ENCODE measurements at places on chromosomes 6 and 20.

DNA sequence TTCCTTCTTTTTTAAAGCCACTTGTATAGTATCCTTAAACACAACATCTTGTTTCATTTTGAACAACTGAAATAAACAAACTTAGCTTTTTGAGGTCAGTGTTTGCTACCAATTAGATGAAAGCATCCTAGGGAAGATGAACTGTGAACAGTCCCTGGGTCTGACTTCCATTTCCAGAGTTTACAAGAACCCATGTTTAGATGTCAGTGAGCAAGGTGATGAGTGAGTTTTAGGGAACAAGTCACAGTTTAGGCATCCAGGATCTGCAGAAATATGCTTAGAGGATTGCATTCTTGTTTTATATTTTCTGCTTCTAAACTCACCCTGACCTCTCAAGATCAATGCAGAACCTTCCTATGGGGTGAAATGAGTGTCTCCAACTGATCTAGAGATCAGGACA is 3.0 kb downstream of the ZC2HC1B start:
- DNase-seq, result no peak

GRCh38 chr20:37521061-37521771 is at the start of gene NNAT:
TSS of gene NNAT (plus strand) at chr20:37521250. CDS start at chr20:37521332, 82 bp downstream.
- DNase-seq, result no peak

DNA sequence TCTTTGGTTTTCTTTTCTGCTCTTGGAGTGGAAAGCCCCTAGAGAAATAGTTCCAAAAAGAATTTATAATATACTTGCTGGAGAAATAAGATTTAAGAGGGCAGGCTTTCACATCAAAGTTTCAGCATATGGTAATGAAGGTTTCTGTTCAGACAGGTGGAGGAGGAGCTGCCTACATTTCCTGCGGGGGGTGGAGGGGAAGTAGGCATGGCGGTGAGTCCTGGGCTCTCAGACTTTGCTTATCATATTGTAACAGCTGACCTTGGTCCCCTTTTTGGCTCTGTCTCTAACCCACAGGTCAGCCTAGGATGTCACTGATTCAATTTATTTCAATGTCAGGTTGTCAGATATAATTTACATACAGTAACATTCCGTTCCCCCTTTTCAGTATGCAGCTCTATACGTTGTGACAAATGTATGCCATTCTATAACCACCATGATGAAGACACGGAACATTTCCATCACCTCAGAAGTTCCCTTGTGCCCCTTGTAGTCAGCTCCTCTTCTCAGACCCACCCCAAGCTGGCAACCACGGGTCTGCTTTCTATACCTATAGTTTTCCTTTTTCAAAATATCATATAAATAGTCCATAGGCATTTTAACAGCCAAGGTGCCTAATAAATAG is 77.6 kb upstream of the GGTLC1 start:
- peak; percentile 7 for DNase-seq

DNA sequence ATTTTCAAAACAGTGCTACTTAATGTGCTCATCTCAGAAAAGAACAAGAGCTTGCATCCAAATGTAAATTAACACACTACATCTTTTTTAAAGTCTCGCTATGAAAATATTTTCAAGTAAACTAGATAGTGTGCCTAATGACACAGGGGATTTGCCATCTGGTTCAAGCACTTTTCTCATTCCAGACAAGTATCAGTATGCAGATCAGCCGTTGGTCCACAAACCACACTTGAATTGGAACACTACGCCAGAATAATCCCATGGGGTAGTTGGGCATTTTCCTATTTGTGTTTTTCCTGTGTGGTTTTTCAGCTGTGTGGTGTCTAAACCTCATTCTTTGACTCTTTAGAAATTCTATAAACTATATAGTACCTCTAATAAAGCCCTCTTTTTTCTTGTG is 256.2 kb downstream of the EPHA7 start:
- DNase-seq, result no peak

- no peak for DNase-seq
Observed at GRCh38 chr20:1895674-1896483, 672 bp downstream of the SIRPA start.

DNA sequence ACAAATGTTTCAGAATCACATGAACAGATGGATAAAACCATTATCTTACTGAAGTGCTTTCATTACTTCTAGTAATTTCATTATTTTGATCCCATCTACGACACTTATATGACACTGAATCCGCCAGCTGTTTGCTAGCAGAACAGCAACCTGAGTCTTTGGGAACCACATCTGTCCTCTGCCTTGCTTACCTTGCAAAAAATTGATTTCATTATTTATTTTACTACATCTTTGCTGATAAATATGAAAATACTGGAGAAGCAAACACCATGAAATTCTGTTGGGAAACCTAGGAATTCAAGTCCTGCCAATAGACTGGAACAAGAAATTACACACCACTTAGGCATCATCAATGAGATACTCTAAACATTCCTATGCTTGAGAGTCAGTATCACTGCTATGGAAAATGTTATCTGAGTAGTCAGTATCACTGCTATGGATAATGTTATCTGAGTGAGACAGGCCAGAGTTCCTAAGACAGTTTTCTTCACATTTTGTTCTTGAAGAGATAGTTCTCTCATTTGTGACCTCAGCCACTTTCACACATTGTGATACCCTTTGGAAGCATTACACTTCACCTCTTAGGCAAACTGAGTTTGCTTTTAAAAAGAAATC is 91.9 kb downstream of the PDE10A start:
- no peak for DNase-seq

DNA sequence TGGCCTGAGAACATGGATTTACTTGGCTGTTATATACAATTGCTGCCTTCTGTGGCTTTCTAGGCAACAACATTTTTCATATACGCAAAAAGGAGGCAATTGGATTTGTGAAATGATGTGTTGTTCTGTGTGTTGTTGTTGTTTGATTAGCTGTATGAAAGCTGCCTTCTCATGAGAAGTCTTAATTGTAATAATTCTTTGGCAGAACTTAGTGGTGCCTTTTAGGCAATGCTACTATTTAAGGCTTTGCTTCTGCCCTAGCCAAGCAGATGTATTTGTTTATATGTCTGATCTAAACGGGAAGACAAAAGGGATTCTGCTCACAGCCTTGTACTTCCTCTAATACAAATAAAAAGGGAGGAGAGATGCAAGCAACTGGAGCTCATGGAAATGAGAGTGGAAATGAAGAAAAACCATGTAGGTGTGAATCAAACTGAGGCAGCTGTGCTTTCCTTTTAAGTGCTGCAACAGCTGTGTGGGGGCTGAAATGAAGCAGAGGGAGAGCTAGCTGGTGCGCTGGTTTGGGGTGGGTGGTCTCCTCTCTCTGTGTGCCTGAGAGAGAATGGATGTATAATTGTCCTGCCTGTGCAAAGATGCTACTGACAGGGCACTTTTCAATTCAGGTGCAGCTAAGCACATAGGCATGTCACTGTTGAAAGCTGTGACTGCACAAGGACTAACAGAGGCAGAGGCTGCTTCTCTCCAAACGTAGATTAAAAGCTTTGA is 386.9 kb upstream of the MAN1A1 start:
- DNase-seq, result no peak

DNA sequence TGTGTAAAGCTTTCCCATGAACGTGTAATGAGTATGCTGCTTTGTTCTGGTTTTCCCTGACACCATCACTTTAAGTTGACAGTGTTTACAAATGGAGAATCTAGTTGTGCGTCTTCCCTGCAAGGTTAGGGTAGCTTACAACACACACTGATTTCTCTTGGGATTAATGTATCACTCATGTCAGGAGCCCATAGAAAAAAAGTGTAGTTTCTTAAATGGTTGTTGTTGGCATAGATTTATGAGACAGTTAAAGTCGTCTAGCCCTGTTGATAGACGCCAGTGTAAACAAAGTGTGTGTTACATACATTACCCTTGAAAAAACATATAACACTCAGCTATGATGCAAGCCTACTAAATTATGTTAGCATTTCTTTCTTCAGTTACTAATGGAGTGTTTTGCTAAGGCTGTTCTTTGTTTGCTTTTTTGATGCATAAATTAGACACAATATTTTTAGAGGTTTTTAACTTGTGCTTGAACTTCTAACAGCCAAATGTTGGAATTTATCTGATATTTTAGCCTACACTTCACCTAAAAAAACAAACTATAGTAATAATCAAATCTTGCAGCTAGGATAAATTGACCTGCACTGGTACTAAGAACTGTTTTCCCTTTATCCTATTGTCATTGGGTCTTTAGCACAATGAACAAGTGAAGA is 88.6 kb downstream of the RNF217 start:
- no peak for DNase-seq

GRCh38 chr20:56735084-56735642 is 106.1 kb downstream of the TFAP2C start:
- DNase-seq, result no peak

DNA sequence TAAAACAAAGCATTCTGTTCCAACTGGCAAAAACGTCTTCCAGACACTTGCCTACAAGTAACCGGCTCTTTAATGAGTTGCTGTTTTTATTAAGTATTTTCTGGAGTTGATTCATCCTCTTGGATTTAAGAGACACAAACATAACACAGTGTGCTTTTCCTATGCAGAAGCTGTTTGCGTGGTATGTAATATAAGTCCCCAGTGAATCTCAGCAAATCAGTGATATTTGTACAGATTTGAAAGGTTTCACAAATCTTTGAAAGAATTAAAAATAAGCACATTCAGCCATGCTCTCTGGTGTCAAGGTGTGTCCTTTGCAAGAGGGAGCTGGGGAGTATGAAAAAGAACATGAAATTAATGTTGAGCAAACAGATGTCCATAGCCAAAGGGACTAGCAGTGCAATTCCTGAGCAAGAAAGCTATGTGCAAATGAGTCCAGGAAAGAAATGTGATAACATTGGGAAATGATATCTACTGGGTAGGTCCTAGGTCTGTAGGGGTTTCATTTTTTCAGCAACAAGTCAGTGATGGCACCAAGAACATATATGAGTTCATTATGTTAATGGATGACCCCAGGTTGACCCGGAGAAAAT is 170.1 kb upstream of the PHACTR1 start:
- no peak for DNase-seq

GRCh38 chr6:158648682-158649131 is 1.1 kb upstream of the SYTL3 start:
- no peak for DNase-seq

GRCh38 chr6:79742030-79742429 is 110.9 kb downstream of the SH3BGRL2 start:
- no peak for DNase-seq

GRCh38 chr6:163008186-163008585 is 280.4 kb downstream of the PACRG start:
- no peak for DNase-seq

GRCh38 chr6:25035512-25036435 is 100.0 kb upstream of the RIPOR2 start:
- DNase-seq, result no peak

DNA sequence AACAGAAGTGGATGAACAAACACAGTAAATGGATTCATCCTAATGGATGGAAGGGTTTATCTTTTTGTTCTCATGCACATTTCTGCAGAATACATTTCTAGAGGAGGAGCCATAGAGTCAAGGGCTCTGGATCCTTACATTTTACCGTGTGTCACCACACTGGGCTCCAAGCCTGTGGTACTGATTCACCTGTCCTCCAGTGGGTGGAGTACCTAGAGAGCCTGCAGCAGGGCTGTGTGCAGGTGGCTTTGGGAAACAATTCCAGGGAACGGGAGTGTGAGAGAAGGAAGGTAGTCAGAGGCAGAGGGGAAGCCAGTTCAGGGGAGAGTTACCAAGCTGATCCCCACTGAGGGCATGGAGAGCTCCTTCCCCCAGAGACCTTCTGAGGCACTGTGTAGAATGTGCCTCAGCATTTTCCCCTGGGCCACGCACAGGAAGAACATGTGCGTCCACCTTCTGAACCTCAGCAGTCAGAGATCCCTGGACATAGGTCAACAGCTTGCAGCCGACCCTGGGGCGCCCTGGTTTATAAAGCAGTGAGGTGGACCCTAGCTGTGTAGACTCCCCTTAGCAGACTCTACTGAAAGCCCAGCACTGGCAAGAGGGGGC is 85.3 kb upstream of the SLC22A23 start:
- DNase-seq, result no peak

GRCh38 chr20:49398401-49399144 is 83.9 kb downstream of the KCNB1 start:
- DNase-seq, result no peak

DNA sequence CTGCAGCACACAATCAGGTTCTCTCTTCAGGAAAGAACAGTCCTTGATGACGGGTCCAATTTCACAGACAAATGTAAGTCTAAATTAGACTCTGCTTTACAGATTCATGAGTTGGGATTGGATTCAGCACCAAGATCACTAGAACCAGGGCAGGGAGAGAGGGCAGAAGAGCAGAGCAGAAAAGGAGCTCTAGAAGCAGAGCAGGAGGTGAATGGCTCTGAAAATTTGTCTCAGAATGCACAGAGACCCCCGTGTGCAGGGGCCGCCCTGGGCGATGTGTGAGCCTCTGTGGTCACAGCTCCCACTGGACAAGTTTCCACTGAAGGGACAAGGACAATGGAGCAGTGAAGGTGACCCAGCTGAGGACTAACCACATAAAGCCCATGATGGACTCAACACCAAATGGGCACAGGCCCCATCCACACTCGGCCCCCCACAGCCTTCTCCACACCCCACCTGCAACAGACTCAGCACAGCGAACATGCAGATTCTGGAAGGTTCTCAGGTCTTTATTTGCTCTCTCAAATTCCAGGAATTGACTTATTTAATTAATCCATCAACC is 3.5 kb downstream of the HLA-B start:
- DNase-seq, result no peak

- DNase-seq, result peak; percentile 58
Observed at GRCh38 chr6:166540631-166541331, 45.7 kb downstream of the RAMACL start.

GRCh38 chr20:36070451-36070850 is 84.1 kb upstream of the EPB41L1 start:
- no peak for DNase-seq

DNA sequence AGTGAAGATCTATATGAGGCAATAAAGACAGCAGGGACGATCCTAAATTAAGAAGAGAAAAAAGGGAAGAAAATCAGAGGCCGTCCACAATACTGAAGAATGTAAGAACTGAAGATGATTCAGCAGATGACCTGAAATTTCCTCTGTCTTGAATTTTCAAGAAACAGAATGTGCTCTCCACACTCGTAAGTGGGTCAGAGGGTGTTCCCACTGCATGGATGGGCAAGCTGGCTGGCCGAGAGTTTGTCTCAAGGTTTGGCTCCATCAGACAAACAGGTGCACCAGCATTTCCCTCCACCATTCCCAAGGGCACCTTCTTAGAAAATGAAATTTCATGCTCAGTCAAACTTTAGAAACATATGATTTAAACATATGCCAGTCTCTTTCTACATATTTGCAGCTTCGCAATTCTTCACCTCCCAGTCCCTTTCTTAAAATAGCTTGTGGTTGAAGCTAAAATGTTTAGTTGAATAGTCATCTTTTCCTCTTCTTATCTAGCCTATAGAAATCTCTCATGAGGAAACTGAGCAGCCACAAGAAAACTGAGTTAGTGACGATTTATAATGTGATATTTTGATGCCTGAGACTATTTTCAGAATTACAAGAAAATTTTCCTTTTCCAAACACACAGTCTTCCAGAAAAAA is 576.4 kb downstream of the PRKN start:
- DNase-seq, result no peak

- no peak for DNase-seq
Observed at GRCh38 chr6:100846276-100846675, 34.9 kb downstream of the ASCC3 start.

Data from stimulated activated CD4-positive, alpha-beta T cell treated with anti-CD3 and anti-CD28 coated beads, Interleukin-4, amount 100 ng/mL, for 1 hour (primary cell).